T47D (cell line): ENCODE measurements at places on chromosomes 2 and 18.

GRCh38 chr2:200259577-200259957 lies 46.9 kb upstream of the SPATS2L start:
- no peak for DNase-seq

- DNase-seq = peak; percentile 49
Observed at GRCh38 chr2:8148260-8149006, 533.4 kb upstream of the ID2 start.

DNA sequence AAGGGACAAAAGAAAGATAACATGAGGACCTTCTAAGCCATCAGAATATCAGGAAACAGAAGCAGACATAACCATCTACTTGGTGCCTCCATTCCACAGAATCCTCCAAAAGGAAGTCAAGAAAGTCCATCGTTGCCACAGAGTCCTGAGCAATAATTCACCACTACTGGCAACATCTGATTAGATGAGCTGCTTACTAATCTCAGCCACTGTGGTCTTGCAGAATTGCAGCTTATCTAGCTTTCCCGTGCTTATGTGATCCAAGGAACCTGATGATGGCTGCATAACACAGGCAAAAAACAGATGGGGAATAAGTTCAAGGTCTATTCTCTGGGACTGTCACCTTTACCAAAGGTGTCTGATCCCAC lies 278.5 kb downstream of the AFF3 start:
- DNase-seq = no peak

- DNase-seq = no peak
Observed at GRCh38 chr2:217804791-217805667, 197.8 kb downstream of the TNS1 start.

DNA sequence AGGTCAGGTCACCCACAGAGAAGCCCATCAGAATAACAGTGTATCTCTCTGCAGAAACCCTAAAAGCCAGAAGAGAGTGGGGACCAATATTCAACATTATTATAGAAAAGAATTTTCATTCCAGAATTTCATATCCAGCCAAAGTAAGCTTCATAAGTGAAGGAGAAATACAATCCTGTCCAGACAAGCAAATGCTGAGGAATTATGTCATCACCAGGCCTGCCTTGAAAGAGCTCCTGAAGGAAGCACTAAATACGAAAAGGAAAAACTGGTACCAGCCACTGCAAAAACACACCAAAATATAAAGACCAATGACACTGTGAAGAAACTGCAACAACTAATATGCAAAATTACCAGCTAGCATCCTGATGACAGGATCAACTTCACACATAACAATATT lies 260.0 kb upstream of the KYNU start:
- no peak for DNase-seq

- DNase-seq = no peak
Observed at GRCh38 chr2:191125646-191126045, 25.1 kb downstream of the STAT4 start.

GRCh38 chr2:234874347-234875046 lies 77.3 kb upstream of the SH3BP4 start:
- no peak for DNase-seq

GRCh38 chr18:7454429-7454828 lies 112.7 kb upstream of the PTPRM start:
- no peak for DNase-seq

DNA sequence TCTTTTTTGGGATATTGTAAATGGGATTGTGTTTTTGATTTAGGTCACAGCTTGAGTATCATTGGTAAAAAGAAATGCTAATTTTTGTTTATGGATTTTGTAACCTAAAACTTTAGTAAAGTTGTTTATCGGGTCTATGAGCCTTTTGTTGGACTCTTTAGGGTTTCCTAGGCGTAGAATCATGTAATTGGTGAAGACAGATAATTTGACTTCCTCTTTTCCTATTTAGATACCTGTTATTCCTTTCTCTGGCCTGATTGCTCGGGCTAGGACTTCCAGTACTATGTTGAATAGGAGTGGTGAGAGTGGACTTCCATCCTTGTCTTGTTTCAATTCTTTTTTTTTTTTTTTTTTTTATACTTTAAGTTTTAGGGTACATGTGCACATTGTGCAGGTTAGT lies 149.0 kb downstream of the QPCT start:
- DNase-seq = no peak

DNA sequence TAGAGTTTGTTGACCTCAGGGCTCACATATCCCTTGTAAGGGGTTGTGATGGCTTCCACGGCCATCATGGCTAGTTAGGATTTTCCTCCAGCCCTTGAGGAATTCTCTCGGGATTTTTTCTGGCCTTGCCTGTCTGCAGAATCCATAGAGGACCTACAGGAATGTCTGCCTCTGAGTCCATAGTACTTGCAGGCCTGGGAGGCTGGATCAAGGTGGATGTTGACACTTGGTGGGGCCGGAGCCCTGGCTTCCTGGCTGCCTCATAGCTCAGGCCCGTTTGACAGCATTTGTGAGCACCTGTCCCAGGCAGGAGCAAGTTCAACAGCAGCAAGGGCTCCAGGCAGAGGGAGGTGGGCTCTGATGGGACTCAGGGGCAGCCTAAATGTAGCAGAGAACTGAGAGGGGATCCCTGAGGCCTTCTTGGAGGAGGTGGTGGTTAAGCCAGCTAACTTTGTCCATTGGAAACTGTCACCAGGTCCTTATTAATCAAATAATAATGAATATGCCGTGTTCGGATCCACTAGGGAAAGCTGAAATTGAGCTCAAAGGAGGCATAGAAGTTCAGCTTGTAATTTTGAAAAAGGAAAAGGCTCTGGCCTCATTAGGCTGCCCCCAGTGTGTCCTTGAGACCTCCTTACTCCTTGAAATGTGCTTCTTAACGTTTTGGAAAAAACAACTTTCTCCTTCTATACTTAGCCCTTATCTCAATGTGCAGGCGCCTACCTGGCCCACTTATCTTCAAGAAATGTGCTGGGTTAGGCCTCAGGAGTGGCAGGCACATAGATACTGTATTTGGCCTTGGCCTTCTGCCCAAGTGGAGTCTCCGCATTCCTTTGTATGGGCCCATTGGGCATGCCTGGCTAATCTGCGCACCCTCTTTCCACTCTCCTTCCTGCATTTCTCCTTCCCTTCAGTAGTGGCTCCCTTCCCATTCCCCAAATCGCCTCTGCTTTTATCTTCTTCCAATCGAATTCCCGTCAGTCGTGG lies 66.9 kb downstream of the HPCAL1 start:
- peak; percentile 64 for DNase-seq

- no peak for DNase-seq
Observed at GRCh38 chr2:75574106-75574505, 13.4 kb upstream of the EVA1A start.

DNA sequence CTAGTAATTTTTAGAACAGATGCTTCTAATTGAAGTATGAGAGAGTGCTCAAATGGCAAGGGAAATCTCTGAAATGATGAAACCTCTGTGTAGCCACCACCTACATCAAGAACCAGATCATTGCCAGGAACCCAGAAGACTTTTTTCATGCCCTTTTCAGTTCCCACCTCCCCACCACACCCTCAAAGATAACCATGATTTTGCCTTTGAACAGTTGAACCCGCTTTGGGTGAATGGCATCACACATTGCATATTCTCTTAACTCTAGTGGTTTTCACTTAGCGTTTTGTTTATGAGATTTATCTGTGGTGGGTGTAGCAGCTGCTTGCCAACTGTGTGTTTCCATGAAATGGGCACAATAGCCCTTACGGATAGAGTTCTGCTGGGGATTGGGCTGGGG lies 142.9 kb upstream of the HDAC4 start:
- DNase-seq = no peak
